NCI-H748 treated with DMSO at 0.1 percent for 48 hours (cell line): ENCODE measurements at places on chromosomes 7 and 10.

- DNase-seq = no peak
Observed at GRCh38 chr7:38903057-38903456, 5.9 kb downstream of the VPS41 start.

DNA sequence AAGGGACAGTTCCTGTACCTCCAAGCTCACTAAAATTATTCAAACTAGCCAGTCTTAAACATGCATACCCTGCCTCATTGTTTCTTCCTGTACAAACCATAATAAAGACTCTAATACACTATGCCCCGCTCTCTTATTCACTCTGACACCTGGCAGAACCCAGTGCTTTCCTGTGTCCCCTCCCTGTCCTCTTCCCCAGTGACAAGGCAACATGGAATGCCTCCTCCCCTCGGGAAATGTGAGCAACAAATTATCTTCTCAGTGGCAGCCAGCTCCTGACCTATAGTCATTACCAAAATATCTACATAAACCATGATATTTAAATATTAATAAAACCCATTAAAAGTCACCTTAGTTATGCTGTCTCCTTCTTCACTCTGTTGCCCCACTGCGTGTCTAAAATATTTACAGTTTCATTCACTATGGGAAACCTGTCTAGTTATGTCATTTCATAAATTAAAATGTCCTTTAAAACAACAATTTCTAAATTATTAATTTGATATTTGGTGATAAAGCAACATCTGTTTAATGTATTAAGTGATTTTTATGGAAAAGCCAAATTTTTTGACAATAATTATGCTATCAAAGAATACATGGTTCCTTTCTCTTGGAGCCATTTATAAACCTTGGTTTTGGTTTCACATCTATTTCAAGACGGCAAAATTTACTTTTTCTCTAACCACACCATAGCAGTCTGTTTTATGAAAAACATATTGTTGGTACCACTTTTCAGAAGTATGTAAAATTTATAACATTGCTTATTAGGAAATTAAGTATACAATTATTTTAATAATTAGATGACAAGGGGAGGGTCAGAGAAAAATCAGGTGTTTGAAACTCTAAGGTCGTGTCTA is 1355.2 kb downstream of the XPNPEP1 start:
- DNase-seq = no peak

GRCh38 chr10:125812128-125812750 is 10.8 kb downstream of the UROS start:
- no peak for DNase-seq

DNA sequence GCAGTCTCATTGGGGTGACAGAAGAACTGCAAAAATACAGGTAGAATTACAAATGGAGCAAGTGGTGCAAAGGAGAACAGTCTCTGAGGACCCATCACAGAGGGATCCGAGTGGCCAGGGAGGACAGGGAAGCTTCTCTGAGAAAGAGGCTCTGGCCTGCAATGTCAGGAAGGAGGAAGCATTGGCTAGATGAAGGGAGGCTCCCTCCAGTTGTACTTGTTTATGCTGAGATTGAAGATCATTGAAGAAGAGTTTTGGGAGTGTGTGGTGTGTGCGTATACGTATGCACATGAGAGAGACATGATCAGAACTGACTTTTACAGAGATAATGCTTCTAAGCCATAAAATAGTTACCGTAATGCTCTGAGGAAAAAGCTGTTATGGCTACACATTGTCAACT is 274.7 kb upstream of the FZD8 start:
- DNase-seq = no peak

DNA sequence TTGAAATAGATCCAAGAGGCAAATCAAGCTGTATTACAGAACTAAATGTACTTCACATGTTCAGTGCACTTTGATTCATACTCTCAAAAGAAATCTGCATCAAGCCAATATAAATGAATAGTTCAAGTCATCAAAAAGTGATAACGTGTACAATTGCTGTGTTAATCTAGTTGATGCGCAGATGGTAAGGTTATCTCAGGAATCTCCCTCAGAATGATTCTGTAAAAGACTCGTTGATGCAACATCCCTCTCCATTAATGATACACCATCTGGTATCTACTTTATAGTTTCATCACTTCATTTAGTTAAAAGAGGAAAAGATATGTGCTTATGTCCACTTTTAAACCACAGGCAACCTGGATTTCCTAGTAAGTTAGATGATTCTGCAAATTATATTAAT is 200.6 kb downstream of the CHCHD3 start:
- DNase-seq = no peak

DNA sequence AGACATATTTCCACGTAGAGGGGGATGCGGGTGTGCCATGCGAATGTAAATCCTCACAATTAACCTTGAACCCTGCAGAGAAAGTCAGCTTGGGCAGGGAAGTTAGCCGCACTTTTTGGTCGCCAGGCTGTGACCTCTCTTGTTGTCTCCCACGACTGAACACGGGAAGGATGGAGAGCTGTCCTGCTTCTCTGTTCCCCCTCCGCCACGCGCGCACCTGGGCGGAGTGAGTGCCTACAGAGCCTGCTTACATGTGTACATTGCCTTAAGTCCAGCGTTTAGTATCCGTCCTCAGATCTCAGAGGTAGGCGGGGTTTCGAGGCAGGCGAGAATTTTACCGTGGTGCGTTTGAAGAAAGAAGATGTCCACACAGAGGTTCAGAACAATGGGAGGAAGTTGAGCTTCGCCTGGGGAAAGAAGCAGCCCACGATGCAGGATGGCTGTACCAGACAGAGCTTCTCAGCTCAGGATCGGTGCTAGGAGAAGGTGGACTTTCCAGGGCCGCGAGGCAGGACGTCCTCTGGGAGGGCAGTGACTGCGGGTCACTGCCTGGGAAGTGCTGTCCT is 482 bp upstream of the ERCC6 start:
- DNase-seq = no peak

DNA sequence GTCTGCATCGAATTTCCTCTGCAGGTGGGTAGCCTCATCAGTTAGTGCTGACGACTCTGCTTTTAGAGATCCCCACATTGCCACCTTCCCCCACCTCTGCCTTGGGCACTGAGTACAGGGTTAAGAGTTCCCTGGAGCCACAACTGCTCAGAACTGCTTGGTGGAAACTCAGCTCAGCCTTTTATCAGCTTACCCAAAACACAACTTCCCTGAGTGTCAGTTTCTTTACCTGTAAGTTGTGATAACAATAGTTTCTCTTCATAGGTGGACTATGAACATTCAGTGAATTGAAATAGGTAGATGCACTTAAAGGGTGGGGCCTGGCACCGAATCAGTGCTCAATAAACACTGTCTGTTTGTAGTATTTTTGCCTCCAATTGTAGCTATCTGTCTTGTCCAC is 11.3 kb downstream of the ASB13 start:
- DNase-seq = no peak

DNA sequence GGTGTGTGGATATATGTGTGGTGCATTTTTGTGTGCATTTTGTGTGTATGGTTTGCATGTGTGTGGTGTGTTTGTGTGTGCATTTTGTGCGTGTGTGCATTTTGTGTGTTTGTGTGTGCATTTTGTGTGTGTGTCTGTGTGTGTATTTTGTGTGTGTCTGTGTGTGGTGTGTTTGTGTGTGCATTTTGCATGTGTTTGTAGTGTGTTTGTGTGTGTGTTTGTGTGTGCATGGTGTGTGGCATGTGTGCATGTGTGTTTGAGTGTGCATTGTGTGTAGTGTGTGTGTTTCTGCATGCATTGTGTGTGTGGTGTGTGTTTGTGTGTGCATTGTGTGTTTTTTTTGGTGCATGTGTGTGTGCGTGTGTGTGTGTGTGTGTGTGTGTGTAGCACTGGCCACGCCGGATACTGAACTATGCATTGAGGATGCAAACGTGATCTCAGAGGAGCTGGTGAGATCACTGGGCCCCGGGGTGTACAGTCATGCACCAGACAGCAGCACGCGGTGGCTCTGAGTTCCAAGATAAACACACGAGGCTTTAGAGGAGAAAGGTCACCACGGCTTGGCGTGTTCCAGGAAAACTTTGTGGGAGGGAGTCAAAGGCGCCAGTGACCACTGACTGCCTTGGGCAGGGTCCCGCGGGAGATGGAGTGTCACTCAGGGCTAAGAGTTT is 106.6 kb upstream of the SHH start:
- DNase-seq = no peak

- DNase-seq = no peak
Observed at GRCh38 chr10:77163670-77164348, 473.8 kb downstream of the KCNMA1 start.

GRCh38 chr10:102775201-102775934 is 31.6 kb downstream of the WBP1L start:
- no peak for DNase-seq

GRCh38 chr10:60448246-60448645 is 58.6 kb upstream of the ANK3 start:
- no peak for DNase-seq

GRCh38 chr7:138164804-138165203 is 88.5 kb downstream of the AKR1D1 start:
- DNase-seq = no peak

DNA sequence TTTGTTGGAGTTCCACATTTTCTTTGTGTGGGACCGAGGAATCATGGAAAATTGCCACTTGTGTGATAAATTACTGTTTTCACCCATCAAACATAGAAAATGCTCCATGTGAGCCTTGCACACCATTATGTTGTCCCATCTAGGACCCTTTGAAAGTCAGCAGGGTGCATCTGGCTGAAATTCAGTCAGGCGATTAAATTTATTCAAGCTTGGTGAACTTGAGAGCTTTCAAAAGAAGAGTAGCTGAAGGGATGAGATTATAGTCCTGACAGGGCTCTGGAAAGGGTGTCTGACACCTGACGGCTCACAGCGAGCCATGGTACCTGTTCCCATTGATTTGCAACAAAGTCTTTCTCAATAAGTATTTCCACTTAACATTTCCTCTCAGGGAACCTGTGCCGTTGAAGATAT is 399.7 kb upstream of the ETV1 start:
- peak; percentile 93 for DNase-seq

DNA sequence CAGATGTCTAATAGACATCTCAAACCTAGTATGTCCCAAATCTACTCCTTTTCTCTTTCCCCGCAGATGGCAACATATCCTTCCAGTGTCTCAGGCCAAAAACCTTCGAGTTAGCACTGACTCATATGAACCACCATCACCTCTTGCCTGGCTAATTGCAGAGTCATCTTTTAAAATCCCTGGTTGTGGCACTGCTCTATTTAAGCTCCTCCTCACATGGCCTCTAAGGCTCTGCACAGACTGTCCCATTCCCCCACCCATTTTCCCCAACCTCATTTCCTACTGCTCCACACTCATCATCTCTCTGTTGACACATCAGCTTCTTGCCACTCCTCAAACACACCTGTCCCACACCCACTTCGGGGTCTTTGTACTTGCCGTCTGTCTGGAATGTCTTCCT is 16.8 kb upstream of the HBP1 start:
- no peak for DNase-seq

GRCh38 chr10:86545101-86545500 is 23.5 kb upstream of the WAPL start:
- no peak for DNase-seq

DNA sequence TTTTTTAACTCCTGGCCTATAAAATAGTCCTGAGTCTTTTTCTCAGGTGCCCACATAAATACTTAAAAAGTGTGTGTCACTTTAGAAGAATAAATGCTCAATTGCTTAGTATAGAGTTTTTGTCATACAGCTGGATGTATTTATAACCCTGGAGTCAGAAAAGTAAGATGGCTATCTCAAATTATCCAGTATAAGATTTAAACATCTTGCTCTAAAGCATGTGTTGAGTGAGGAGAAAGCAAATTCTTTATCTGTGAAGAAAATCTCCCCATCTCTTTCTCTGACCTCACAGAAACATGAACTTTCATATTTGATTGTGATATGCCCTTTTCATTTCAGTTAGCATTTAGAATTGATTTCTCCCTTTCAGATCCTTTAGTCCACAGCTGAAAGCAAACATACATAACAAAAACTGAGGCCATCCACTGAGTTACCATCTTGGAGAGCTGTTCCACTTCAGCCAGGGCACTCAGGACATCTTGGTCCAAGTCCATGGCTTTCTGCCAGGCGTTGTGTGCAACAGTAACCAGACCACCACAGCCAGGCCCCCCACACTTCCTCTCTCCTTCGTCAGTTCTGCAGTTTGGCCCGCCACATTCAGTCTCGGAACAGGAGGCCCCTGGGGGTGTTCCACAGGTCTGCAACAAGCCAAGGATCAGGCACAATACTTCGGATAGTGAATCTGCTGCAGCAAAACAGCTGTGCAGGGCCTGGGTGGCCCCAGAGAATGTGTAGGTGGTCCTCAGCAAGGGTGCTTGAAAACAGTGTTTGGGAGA is 40.9 kb downstream of the DLD start:
- no peak for DNase-seq

- no peak for DNase-seq
Observed at GRCh38 chr7:105887569-105888189, 11.3 kb upstream of the ATXN7L1 start.

DNA sequence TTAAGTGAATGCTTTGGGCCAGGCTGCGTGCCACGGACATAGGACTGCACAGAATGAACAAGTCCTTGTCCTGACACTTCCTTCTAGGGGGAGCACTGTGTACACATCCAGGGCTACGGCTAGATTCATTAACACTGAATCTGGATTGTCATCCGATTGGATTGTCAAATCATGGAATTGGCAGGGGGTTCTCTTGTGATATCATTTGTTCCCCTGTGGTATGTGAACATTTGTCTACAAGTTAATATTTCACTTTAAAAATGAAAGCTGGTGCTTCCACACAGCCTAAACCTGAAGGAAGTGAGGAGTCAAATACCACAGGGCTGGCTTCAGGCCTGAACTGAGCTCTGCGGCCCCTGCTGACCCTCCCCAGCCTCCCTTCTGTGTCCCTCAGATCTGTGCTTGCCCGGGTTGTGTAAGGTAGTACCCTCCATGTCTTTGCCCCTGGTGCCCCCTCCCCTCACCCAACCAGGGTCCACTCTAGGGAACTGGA is 75.6 kb downstream of the SNX10 start:
- no peak for DNase-seq

- DNase-seq = no peak
Observed at GRCh38 chr7:157279741-157280215, 57.0 kb upstream of the DNAJB6 start.

DNA sequence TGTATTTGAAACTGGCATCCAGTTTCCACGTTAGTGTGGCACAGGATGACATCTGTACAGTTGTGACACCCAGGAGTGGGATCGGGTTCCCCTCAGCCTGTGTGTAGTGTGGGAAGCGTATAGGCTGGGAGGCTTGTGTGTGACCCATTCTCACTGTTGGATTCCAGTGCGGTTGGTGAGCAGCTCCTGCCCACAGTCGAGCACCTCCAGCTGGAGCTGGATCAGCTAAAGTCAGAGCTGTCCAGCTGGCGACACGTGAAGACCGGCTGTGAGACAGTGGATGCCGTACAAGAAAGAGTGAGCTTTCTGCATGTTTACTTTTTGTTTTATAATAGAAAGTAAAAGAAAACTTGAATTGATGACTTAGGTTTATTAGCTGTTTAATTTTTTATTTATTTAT is 18.7 kb upstream of the GET4 start:
- DNase-seq = no peak
